ENCODE measurements at places on chromosomes 5 and 9.

- peak overlapping the region; percentile 76 for H3K27ac ChIP-seq
- no peaks in the 10 kb centered on the region for H3K27me3 ChIP-seq
- no peaks in the 10 kb centered on the region for H3K36me3 ChIP-seq
- H3K4me3 ChIP-seq, result no peak overlapping the region
- no peak for DNase-seq
Measured at GRCh38 chr9:70613024-70613768, 198.7 kb upstream of the KLF9 start.

DNA sequence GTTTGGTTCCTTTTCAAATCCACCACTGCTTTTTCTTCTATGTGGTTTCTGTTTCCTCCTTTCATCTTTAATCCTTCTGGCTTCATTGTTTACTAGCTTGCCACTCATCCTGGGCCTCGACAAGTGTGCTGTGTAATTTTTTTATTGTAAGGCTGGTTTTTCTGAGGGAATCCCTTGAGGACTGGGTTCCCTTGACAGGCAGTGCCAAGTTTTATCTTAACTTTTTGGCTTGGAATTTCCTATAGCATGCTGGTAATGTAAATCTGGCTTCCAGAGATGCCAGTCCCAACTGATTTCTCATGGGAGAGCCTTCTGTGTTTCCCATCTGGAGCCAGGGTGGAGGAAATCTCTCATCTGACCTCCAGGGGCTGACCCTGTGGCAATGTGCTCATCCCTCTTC, 184.7 kb downstream of the ROR2 start:
- H3K36me3 ChIP-seq, result no peaks in the 10 kb centered on the region
- no peaks in the 10 kb centered on the region for H3K4me1 ChIP-seq
- H3K4me3 ChIP-seq, result no peak overlapping the region
- H3K27me3 ChIP-seq, result no peaks in the 10 kb centered on the region
- no peak for DNase-seq

DNA sequence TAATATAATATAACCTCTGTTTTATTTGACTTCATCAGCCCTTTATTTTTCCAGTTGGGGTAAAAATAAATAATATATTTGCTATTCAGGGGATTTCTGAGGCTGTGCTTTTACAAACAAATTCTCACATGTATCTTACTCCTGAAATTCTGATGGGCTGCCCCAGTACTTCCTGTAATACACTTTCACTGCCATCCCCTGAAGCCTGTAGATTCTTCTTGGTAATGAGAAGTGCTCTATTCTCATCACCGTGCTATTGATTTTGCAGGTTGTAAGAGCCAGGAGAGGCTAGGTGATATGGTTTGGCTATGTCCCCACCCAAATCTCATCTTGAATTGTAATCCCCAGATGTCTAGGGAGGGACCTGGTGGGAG, 91.9 kb upstream of the CEP78 start:
- DNase-seq, result no peak
- no peak overlapping the region for H3K27ac ChIP-seq
- H3K36me3 ChIP-seq, result no peaks in the 10 kb centered on the region
- no peaks in the 10 kb centered on the region for H3K27me3 ChIP-seq
- H3K4me1 ChIP-seq, result no peaks in the 10 kb centered on the region

- H3K27ac ChIP-seq, result no peak overlapping the region
- DNase-seq, result no peak
- H3K27me3 ChIP-seq, result no peaks in the 10 kb centered on the region
- H3K4me1 ChIP-seq, result no peaks in the 10 kb centered on the region
Measured at GRCh38 chr5:90503596-90503995, 25.8 kb downstream of the LYSMD3 start.

- H3K27me3 ChIP-seq, result no peaks in the 10 kb centered on the region
- H3K4me3 ChIP-seq, result no peak overlapping the region
- DNase-seq, result no peak
- H3K4me1 ChIP-seq, result no peaks in the 10 kb centered on the region
- no peaks in the 10 kb centered on the region for H3K36me3 ChIP-seq
Measured at GRCh38 chr9:82621447-82621846, 441.5 kb downstream of the RASEF start.

DNA sequence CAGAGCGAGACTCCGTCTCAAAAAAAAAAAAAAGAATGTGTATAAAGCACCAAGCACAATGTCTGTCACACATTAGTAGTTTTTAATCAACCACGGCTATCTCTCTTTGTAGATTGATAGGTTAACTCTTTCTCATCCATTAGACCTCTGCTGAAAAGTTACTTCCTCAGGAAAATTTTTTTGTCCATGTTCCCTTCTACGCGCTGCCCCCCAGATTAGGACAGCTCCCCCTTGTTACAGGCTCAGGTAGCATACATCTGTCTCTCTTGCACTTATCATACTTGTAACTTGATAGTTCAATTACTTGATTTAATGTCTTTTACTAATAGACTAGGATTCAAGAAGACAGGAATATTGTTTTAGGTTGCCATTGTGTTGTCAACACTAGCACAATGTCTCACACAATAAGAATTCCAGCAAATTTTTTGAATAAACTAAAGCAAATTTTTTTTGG, 1.5 kb downstream of the SPDL1 start:
- peaks cover 6% of the 10 kb centered on the region for H3K4me1 ChIP-seq
- no peak overlapping the region for H3K4me3 ChIP-seq
- no peaks in the 10 kb centered on the region for H3K27me3 ChIP-seq
- H3K27ac ChIP-seq, result no peak overlapping the region

GRCh38 chr5:127551410-127552041, 34.1 kb downstream of the PRRC1 start:
- H3K36me3 ChIP-seq, result peaks cover 37% of the 10 kb centered on the region
- H3K27ac ChIP-seq, result no peak overlapping the region
- H3K27me3 ChIP-seq, result no peaks in the 10 kb centered on the region
- no peak for DNase-seq
- H3K4me3 ChIP-seq, result no peak overlapping the region
- no peaks in the 10 kb centered on the region for H3K4me1 ChIP-seq

GRCh38 chr5:175746851-175747250, 89.0 kb downstream of the HRH2 start:
- H3K4me3 ChIP-seq, result no peak overlapping the region
- H3K27ac ChIP-seq, result no peak overlapping the region
- H3K36me3 ChIP-seq, result no peaks in the 10 kb centered on the region
- H3K4me1 ChIP-seq, result no peaks in the 10 kb centered on the region
- H3K27me3 ChIP-seq, result no peaks in the 10 kb centered on the region
- no peak for DNase-seq

DNA sequence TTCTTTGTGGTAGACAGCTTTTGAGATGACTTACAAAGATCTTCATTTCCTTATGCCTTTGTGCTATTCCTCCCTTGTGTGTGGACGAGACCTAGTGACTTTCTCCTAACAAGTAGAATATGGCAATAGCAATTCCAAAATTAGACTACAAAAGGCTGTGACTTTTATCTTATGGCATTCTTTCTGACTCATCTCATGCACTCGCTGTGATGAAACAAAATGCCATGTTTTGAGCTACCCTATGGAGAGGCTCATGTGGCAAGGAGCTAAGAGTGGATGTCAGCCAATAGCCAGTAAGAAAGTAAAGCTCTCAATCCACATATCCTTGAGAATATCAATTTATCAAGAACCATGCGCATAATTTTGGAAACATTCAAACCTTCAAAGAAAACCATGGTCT, 380.5 kb upstream of the SMC2 start:
- no peak for DNase-seq
- no peaks in the 10 kb centered on the region for H3K36me3 ChIP-seq
- H3K4me1 ChIP-seq, result no peaks in the 10 kb centered on the region
- no peak overlapping the region for H3K4me3 ChIP-seq

GRCh38 chr9:80538976-80539375, 967.2 kb downstream of the TLE4 start:
- H3K36me3 ChIP-seq, result no peaks in the 10 kb centered on the region
- no peaks in the 10 kb centered on the region for H3K27me3 ChIP-seq
- H3K27ac ChIP-seq, result no peak overlapping the region
- H3K4me1 ChIP-seq, result no peaks in the 10 kb centered on the region

- no peaks in the 10 kb centered on the region for H3K36me3 ChIP-seq
- H3K4me1 ChIP-seq, result peaks cover 45% of the 10 kb centered on the region
- H3K27me3 ChIP-seq, result no peaks in the 10 kb centered on the region
- peak overlapping the region; percentile 67 for H3K27ac ChIP-seq
Measured at GRCh38 chr9:94945197-94946144, 219.0 kb downstream of the AOPEP start.

DNA sequence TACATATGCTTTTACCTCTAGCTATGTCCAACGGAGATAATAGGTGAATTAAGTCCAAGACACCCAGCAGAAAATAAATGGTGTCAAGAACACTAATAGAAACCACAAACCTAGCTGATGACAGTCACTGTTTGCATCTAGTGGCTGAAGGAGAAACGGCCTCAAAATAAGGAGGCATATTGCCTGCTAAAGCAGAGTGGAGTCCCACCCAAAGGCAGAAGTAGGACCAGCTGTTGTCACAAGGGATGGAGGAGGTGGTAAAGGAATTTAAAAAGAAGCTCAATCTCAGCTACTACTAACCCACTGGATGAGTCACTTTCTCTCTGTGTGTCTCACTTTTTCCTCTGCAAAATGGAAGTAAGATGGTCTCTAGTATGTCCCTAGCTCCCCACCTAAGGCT, 224.3 kb downstream of the GRIA1 start:
- no peak overlapping the region for H3K4me3 ChIP-seq
- no peaks in the 10 kb centered on the region for H3K27me3 ChIP-seq
- H3K4me1 ChIP-seq, result no peaks in the 10 kb centered on the region
- no peaks in the 10 kb centered on the region for H3K36me3 ChIP-seq
